ENCODE measurements at places on chromosomes 2 and 18.

DNA sequence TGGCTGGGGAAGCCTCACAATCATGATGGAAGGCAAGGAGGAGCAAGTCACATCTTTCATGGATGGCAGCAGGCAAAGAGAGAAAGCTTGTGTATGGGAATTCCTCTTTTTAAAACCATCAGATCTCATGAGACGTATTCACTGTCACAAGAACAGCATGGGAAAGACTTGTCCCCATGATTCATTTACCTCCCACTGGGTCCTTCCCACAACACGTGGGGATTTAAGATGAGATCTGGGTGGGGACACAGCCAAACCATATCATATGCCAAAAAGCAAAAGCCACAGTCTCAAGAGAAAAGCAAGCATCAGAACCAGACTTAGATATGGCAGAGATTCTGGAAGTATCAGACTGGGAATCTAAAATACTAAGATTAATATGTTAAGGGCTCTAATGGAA is 30.0 kb upstream of the SCRN3 start:
- no peak for DNase-seq

DNA sequence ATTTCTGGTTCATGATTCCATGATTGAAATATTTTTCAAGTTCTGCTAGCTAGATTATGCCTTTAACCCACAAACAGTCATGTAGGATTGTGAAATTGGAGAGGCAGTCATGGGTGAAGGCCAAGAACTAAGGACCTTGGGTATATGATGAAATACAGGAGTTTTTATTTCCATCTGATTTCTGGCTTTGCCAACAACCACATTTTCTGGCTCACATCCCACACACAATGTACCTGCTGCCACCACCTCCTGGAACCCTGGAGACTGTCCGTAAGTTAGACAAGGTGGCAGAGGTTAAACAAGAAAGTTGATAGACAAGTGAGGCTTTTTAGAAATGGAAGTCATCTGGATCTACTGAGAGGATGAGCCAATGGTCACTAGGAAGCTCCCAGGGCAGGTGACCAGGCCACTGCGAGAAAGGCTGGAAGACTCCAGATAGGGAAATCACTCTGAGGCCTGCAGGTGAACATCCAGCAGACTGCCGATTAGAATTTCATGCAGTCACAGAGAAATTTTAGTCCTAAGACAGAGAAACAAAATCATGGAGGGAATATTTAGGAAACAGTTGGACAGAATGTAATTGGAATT is 402.0 kb downstream of the ALK start:
- no peak for DNase-seq

GRCh38 chr18:58687871-58688308 is 16.6 kb downstream of the MALT1 start:
- no peak for DNase-seq

GRCh38 chr2:160214461-160215445 is 14.7 kb upstream of the ITGB6 start:
- DNase-seq: no peak

DNA sequence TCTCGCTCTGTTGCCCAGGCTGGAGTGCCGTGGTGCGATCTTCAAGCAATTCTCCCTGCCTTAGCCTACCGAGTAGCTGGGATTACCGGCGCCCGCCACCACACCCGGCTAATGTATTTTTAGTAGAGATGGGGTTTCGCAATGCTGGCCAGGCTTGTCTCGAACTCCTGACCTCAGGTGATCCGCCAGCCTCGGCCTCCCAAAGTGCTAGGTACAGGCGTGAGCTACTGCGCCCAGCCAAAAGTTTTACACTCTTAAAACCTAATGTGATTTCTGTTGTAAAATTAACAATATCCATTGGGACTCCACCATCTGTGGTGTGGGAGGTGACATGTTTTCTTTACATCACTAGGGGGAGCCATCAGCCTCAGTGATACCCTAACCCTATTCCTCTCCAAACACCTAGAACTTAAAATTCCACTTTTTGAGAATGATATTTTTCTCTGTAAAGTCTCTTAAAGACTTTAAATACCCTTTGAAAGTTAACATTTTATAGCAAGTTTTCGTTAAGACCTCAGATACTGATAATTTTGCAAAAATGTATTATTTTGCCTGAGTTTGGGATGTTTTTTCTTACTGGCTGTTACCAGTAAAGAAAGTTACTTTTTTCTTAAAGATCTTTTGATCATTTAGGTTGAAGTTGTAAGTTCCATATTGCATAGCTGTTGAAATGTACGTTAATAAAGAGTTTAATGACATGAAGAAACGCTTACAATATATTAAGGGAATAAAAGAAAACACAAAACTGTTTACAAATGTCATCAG is 11.6 kb upstream of the EIF2AK2 start:
- DNase-seq: no peak

GRCh38 chr2:209371407-209371806 is 52.4 kb upstream of the MAP2 start:
- no peak for DNase-seq

DNA sequence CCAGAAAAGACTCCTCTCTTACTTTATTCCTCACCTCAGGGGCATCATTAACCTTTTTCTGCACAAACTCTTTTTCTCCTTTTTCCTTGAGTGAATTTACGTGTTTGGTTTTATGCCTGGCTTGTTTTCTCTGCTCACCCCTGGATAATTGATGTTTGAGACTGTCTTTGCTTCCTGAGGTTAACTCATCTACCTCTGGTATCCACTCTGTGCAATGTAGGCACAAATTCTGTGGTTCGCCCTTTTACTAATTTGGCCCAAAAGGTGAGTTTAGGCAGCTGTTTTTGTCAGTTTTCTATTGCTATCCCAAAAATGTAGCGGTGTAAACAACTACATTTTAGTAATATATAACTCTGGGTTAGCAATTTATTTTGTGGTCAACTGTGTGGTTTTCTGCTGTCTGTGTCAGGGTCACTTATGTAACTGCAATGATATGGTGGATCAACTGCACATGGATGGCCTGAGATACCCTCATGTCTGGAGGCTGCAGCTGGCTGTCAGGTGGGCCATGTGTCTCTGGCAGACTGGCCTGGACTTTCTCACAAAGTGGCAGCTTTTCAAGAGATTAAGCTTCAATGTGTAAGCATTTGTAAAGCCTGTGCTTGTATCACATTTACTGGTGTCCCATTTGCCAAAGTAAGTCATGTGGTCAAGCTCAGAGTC is 329.7 kb downstream of the FSIP2 start:
- no peak for DNase-seq

DNA sequence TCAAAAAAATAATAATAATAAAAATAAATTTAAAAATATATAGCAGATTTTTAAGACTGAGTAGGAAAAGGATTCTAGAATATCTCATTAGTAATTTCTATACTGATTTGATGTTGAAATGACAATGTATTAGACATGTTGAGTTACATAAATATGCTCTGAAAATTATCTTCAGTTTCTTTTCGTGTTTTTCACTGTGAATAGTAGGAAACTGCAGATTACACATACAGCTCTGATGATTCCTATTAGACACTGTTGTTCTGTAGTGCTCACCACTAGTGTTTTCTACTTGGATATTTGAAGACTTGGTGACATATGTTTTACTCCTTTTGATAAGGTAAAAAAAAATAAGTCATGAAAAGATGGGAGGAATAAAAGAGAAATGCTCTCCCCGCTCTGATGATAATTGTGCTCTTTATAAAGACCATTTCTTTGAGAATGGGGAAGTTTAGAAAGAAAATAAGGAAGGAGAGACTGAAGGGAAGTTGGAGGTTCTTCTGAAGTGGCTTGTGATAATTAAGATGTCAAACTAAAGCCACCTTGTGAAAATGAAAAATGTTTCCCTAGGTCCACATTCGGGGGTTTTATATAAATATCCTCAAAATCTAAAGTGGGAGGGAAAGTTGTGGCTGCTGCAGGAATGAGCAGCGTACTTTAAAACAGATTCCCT is 52.9 kb downstream of the SLC9A2 start:
- no peak for DNase-seq

- DNase-seq: no peak
These were observed 152.4 kb downstream of the TDRD15 start for GRCh38 chr2:21276163-21276562.

- DNase-seq: no peak
These were observed 82.5 kb downstream of the CABLES1 start for GRCh38 chr18:23217781-23218180.

GRCh38 chr2:168667156-168667555 is 135.3 kb upstream of the NOSTRIN start:
- DNase-seq: no peak

DNA sequence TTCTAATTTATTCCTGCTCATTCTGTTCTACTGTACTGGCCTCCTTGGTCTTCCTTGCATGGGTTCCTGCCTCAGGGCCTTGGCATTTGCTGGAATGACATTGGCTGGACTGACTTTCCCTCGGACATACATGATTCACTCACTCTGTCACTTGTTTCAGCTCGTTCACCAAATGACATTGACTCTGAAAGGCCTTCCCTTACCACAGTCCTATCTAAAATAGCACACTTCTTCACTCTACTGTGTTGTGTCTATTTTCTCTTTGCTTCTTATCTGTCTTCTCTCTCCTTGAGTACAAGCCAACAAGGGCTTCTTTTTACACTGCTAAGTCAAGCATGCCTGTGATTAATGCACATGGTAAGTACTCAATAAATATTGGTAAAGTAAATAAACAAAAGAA is 65.6 kb downstream of the SCG2 start:
- DNase-seq: no peak

GRCh38 chr2:162072976-162073887 is 783 bp downstream of the DPP4 start:
- no peak for DNase-seq

DNA sequence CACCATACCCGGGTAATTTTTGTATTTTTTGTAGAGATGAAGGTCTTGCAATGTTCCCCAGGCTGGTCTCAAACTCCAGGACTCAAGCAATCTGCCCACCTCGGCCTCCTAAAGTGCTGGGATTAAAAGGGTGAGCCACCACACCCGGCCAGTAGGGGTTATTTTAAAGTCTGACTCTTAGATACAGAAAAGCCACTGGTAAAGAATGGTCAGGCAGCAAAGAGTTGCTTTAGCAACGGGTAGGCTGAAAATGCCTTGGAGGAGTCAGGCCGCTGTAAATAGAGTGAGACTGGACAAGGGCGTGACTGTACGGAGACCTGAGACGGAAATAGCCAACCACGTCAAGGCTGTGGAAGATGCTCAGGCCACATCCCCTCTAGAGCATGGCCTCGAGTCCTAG is 54.2 kb downstream of the ACKR3 start:
- DNase-seq: no peak

DNA sequence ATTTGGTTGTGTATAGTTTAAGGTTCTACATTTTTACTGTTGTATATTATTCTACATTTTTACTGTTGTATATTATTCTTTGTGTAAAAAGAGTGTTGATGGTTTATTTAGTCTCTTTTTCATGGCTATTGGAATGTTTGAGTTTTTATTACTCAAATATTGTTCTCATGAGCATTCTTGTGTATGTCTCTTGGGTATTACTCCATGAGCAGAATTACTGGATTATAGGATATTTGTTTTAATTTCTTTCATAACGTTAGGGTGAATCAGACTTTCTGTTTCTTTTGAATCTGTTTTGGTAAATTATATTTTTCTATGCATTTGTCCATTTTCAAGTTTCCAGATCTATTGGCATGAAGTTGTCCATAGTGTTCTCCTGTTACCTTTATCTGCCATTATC is 111.6 kb downstream of the DYNAP start:
- DNase-seq: no peak

DNA sequence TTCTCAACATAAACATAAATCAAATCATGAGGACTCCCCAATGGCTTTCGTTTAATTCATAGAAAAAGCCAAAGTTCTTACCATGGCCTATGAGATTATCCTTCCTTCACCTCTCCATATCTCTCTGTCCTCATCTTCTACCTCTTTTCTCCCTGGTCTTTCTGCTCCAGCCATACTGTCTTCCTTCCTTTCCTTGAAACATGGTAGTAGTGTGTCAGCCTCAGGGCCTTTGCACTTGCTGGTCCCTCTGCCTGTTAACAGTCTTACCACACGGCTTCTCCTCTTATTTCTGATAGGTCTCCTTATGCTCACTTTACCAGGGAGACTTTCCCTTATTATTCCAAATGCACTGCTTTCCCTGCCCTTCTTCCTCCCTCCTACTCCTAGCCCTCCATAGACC is 25.6 kb downstream of the APOB start:
- DNase-seq: no peak

- DNase-seq: no peak
These were observed 23.1 kb downstream of the COL3A1 start for GRCh38 chr2:188997263-188997662.

GRCh38 chr2:177084607-177085006 is 128.0 kb upstream of the HNRNPA3 start:
- DNase-seq: no peak

- no peak for DNase-seq
These were observed 142.8 kb upstream of the LMAN1 start for GRCh38 chr18:59501920-59502273.
